MG63 (cell line): ENCODE measurements at places on chromosomes 5 and 9. TPM values are rescaled to one million over a fixed set of nuclear protein-coding genes. Genes with fewer than 3 reads are reported as not detected.

DNA sequence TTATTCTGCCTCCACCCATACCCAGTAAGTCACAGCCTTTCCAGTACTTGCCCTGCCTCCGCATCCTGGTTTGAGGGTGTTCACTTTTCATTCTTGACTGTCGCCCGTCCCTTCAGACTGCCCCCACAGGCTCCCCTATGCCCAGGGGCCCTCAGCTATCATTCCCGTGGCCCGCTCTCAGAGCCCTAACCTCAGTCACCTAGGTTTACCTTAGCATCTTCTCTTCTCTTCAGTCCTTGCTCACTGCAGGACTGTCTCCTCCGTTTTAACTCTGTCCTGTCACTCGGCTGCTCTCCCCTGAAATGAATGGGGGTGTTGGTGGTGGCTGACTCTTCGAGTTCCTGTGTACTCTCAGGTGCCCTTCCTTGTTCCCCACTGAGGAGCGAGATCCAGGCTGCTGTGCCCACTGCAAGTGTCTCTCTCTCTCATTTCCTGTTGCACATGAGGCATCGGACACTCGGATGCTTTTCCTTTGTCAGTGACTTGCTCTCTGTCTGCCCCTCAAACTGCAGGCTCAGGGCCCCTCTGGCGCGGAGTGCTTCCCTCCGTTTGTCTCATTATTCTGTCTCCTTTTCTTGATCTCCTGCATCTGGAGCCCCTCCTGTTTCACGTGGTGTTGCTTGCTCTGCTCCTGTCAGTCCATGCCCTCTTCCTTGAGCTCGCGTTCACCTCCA lies 89.8 kb downstream of the CACNA1B start:
- DNase-seq, result no peak

DNA sequence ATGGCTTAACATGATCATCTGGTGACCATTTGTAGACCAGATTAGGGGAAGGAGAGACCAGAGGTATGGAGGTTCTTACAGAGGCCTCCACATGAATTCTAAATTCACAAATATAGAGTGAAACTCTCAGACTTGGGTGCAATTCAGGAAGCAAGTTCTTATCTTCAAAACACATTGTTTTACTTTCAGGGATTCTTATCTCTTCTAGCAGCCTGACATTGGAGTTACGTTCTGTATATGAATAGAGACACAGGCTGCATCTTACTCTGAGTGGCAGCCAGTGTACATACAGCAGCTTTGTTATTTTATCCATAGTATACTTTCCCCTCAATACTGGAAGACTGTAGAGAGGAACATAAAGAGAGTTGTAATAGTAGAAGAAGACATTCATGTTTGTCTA lies 1331.7 kb upstream of the WWC1 start:
- no peak for DNase-seq

Gene ABLIM3
- total RNA-seq, result 3.8 and 8.6 TPM in 2 replicates

- peak; percentile 57 for DNase-seq
These were observed 674 bp downstream of the LHFPL2 start for GRCh38 chr5:78647838-78648358.

DNA sequence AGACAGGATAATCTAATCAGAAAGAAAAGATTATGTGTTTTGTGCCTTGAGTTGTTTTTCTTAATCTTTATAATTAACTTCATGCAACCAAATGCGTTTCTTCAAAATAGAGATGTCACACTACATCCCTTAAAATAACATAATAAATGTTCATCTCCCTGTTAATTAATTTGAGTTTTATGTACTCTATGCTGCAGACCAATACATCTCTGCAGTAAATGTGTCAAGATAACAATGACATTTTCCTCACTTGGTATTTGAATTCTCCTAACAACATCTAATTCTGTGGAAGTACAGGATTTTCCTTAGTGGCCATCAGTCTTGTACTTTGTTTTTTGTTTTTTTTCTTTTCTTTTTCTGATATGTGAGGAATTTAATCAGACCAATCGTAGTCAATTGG lies 279.2 kb upstream of the TYRP1 start:
- DNase-seq, result no peak

Gene SLC36A3
- total RNA-seq, result not detected in 2 replicates

Gene WDR38
- total RNA-seq, result not detected in 2 replicates

DNA sequence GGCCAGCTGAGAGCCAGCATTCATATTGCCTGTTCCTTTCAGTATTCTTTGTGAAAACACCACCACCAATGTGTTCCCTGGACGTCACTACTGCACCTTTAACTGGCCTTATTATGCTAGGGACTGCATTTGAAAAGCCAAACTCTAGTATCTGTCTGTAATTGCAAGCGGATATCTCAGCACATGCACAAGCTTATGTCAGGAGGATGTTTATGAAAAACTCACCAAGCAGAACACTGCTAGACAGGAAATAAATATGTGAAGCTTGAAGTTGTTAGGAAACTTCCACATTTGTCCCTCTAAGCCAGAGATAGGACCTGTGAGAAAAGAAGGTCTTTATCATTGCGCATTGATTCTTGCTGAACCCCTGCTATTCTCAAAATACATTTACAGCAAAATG lies 135.4 kb upstream of the CCDC152 start:
- DNase-seq, result no peak

- no peak for DNase-seq
These were observed 200.9 kb downstream of the MEF2C start for GRCh38 chr5:88682131-88682530.

- DNase-seq, result no peak
These were observed 79.7 kb downstream of the TSPAN17 start for GRCh38 chr5:176726746-176727527.

- no peak for DNase-seq
These were observed 169.3 kb downstream of the DCP2 start for GRCh38 chr5:113145757-113146387.

DNA sequence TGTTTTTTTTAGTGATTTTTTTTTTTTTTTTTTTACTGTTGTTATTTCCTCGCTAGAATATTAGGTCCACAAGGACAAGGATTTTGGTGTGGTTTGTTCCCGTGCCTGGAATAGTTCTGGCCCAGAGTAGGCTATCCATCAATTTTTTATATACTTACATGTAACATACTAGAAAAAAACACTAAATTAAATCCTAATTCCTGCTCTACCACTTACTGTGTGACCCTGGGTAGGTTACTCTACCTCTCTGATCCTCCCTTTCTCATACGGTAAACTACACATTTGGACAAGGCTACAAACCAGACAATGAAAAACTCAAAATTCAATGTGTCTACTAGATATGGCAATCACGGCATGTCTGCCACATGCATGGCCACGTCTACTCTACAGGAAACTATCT lies 141.3 kb upstream of the ABCA1 start:
- DNase-seq, result no peak

Gene LRRC19
- total RNA-seq, result not detected in 2 replicates

- DNase-seq, result no peak
These were observed 133.2 kb downstream of the ERCC6L2 start for GRCh38 chr9:96008502-96009222.

GRCh38 chr5:175880797-175881312 lies 9.5 kb downstream of the CPLX2 start:
- no peak for DNase-seq

DNA sequence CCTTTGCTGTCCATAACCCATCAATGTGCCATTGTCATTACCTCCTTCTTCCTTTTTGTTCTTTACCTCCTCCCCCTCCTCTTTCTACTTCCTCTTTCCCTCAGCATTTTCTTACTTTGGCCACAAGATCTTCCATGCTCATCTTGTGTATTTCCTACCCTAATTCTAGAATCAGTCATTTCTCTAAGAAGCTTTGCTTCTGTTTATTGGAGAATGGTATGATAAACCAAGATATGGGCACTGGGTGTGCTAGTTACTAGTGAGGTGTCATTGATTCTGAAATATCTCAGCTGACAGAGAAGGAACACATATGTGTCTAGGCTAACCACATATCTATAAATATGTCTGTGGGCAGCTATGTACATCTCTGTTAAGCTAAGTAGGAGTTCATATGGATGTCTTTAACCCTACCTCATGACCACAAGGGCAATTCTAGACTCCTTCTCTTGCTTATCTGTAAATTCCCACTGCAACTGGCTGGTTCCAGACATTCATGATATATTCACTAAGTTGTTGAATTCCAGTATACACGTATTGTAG lies 2051.3 kb upstream of the CDH9 start:
- no peak for DNase-seq

GRCh38 chr9:134190232-134191121 lies 26.1 kb upstream of the RNU6ATAC start:
- DNase-seq, result no peak

GRCh38 chr5:2685651-2686272 lies 65.7 kb downstream of the IRX2 start:
- DNase-seq, result peak; percentile 90

Gene SVEP1
- 38.1 and 40.0 TPM in 2 replicates for total RNA-seq

DNA sequence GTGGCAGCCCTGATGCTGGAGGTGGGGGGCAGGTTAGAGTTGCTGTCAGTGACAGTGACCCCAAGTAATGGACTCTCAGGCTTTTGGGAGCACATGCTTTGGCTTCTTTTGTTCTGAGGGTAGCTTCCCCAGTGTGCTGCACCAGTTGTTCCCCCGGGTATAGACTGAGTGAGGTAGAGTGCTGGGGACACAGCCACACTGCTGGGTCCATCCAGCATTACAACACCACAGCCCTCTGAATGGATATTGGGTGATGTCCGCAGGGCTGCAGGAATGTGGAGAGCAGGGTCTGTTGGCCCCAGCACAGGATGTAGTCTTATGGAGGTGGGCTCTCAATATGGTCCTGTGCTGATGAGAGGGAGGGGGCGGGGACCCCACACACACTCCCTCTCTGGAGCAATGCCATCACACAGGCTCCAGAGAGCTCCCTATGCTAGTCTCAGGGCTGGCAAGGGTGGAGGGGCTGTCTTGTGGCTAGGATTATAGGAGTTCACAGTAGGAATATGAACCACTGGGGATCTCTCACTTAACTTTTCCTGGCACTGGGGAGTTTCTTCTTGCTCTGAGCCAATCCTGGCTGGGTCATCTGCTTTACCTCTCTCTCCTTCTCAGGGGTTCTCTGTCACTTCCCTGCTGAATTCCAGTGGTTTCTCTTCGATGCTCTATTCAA lies 20.7 kb downstream of the OSMR start:
- no peak for DNase-seq

DNA sequence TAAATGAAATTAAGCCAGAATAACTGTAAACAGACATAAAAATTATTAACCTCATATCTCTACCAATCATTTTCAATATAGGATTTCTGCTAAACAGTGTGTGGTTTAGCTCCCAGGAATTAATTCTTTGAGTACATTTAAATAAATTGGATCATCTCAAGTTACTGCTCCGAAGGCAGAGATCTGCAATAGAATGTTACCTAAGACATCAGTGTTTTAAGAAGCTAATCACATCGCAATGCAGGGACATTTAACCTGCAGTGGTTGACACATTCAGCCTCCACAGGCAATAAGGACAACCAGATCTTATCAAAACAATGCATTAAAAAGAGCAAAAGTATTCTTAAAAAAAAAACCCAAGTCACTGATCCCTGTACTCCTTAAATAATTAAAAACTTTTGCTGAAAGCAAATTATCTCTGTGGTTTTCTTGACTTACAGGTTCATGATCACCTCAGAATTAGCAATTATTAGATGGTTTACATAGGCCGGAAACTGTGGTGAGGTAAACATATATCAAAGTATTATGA lies 45.7 kb downstream of the PRDM6 start:
- no peak for DNase-seq

DNA sequence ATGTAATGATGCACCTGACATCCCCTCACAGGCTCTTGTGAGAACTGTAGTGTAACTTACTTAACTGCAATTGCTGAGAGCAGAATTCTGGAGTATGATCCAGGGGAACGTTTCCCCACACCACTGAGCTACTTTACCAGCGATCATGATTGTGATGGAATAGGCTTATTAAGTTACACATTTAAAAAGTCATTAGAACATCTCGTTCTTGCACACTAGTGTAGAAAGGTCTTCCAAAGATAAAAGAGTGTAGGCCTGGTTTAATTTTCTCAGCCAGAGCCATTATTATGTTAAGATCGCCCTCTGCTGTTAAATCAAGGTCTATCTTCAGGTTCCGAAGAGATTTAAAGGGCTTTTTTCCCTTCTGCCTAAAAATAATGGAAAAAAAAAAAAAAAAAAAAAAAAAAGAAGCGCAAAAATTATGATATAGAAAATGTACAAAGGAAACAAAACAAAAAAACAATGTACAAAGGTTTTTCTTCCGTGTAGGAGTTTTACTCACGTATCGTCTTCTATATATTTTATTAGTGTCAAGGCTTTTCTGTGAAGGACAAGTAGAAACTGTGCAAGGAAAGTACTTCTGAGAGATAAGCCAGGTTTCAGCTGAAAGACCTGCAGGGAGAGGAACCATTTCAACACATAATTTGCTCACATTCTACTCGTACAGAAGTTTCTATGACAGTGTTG lies 18.6 kb upstream of the MOB3B start:
- DNase-seq, result no peak

DNA sequence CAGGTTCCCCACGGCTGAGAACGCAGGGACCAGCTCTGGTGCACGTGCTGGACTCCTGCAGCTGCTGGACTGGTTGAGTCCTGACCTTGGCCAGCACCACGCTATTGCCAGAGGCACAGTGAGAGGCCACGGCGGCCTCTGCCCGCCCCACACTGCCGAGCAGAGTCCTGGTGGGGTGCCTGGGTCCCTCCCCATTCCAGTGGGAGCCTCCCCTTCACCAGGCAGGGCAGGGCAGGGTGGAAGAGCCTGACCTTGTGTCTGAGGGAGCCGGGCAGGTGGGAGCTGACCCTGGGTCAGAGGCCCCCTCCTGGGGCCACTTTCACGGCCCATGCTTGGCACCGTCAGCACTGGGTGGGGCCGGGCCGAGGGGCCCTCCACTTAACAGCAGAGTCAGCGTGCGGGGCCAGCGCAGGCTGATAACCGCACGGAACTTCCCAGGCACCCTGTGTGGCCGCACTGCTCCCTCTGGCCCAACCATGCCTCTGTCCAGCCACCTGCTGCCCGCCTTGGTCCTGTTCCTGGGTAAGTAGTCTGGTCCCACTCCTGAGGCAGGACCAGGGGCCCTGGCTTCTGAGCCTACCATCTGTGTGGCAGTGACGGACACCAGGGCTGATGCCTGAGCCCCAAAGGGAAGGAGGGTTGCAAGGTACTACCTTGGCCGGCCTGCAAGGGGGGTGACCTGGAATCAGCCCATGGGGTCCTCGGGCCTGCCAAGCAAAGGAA lies at the start of gene MAMDC4:
Gene MAMDC4, plus strand, starts transcription at position 406 of the 723 bp plus-strand sequence. Its CDS starts 71 bp downstream, at position 477.
- no peak for DNase-seq

DNA sequence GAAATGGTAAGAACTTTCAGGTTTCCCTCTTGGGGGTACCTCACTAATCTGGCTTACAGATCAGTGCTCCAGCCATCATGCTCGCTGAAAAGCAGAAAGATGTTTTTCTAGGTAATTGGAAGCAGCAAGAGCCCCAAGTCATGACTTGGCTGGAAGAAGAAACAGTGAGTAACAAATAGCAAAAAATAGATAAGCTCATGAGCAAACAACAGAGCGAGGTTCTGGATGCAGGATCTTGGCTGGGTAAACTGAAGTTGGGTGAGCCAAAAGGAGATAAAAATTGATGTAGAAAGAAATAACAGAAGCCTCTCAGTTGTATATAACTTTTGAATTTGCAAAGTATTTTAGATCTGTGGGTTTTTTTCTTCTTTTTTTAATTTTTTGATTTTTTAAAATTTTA lies 110.1 kb downstream of the INSYN2B start:
- DNase-seq, result peak; percentile 57

Gene DMRTA1
- not detected in 2 replicates for total RNA-seq

GRCh38 chr9:7910426-7911020 lies 110.9 kb upstream of the DMAC1 start:
- no peak for DNase-seq

Gene PCDHGA12
- total RNA-seq, result not detected in 2 replicates
